ENCODE measurements at places on chromosomes 7 and 10. TPM values are rescaled to one million over a fixed set of nuclear protein-coding genes. Genes with fewer than 3 reads are reported as not detected.

GRCh38 chr7:130641497-130641896 lies 27.1 kb downstream of the COPG2 start:
- no peaks in the 10 kb centered on the region for H3K4me1 ChIP-seq
- no peak overlapping the region for H3K4me3 ChIP-seq
- H3K36me3 ChIP-seq: no peaks in the 10 kb centered on the region
- H3K27ac ChIP-seq: no peak overlapping the region
- no peaks in the 10 kb centered on the region for H3K27me3 ChIP-seq

DNA sequence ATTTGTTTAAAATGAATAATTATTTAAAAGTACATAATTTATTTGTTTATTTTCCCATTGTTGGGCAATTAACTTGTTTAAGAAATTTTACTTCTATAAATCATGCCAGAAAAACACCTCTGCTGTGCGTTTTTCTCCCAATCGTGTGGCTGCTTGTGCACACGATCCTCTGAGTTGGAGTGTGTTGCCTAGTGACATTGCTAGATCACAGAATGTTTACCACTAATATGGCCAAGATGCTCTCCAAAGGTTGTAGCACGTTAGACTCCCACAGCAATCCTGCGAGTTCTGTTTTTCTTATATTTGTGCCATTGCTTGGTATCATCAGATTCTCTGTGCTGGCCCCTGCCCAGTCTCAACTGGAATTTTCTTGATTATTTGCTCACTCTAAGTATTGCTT lies 207.1 kb upstream of the ADCY1 start:
- no peak for DNase-seq
- no peak overlapping the region for H3K27ac ChIP-seq
- no peaks in the 10 kb centered on the region for H3K4me1 ChIP-seq
- no peaks in the 10 kb centered on the region for H3K27me3 ChIP-seq
- no peak overlapping the region for H3K4me3 ChIP-seq

- no peak overlapping the region for H3K4me3 ChIP-seq
- no peaks in the 10 kb centered on the region for H3K4me1 ChIP-seq
- no peaks in the 10 kb centered on the region for H3K36me3 ChIP-seq
- H3K27me3 ChIP-seq: no peaks in the 10 kb centered on the region
Observed at GRCh38 chr7:137862358-137862757, 15.6 kb upstream of the DGKI start.

GRCh38 chr7:50481867-50482266 lies 31.7 kb upstream of the FIGNL1 start:
- H3K27me3 ChIP-seq: no peaks in the 10 kb centered on the region
- no peak for DNase-seq
- no peak overlapping the region for H3K4me3 ChIP-seq
- H3K27ac ChIP-seq: no peak overlapping the region

- H3K4me1 ChIP-seq: no peaks in the 10 kb centered on the region
- no peaks in the 10 kb centered on the region for H3K36me3 ChIP-seq
- H3K27ac ChIP-seq: no peak overlapping the region
- H3K27me3 ChIP-seq: no peaks in the 10 kb centered on the region
Observed at GRCh38 chr10:44460416-44460815, 75.5 kb upstream of the CXCL12 start.

- H3K27me3 ChIP-seq: no peaks in the 10 kb centered on the region
- no peak for DNase-seq
- no peak overlapping the region for H3K27ac ChIP-seq
- H3K4me1 ChIP-seq: no peaks in the 10 kb centered on the region
- no peaks in the 10 kb centered on the region for H3K36me3 ChIP-seq
Observed at GRCh38 chr10:60358282-60358681, 31.4 kb downstream of the ANK3 start.

- H3K36me3 ChIP-seq: no peaks in the 10 kb centered on the region
- H3K4me3 ChIP-seq: no peak overlapping the region
- no peaks in the 10 kb centered on the region for H3K4me1 ChIP-seq
- no peaks in the 10 kb centered on the region for H3K27me3 ChIP-seq
- no peak for DNase-seq
- H3K27ac ChIP-seq: no peak overlapping the region
Observed at GRCh38 chr7:105825371-105825770, 51.0 kb downstream of the ATXN7L1 start.

DNA sequence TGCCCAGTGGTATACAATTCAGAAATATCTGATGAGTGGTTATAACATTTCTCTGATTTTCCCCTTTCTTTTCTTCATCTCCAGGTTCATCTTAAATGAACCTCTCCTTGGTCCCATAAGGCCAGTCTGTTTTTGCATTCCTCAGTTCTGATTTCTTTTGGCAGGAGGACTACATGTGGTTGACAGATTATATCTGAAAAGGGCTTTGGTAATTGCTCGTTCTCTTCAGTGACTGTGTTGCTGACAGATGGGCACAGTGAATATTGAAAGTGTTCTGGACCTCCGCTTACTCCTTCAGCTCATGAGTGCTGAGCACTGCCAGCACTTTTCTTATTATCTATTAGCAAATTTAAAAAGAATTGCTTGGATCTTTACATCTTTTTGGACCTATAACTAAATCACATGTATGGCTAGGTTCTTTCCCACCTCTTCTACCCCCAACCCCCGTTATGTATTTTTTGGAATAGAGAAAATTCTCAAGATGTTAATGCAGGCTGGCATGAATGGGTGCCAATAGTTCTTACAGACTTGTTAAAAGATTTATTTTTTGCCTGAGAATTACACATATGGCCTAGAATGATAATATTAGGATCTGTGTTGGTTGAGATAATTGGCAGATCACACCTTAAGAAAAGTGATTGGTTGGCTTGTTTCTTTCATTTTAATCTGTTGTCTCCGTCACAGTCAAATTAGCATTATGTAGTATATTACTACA lies 323.0 kb downstream of the EXOC4 start:
- no peak for DNase-seq
- no peak overlapping the region for H3K27ac ChIP-seq
- H3K4me1 ChIP-seq: no peaks in the 10 kb centered on the region
- H3K4me3 ChIP-seq: no peak overlapping the region
- H3K36me3 ChIP-seq: no peaks in the 10 kb centered on the region
- H3K27me3 ChIP-seq: no peaks in the 10 kb centered on the region

GRCh38 chr7:82129091-82129490 lies 314.5 kb downstream of the CACNA2D1 start:
- H3K27ac ChIP-seq: no peak overlapping the region
- no peaks in the 10 kb centered on the region for H3K36me3 ChIP-seq
- H3K4me1 ChIP-seq: no peaks in the 10 kb centered on the region

DNA sequence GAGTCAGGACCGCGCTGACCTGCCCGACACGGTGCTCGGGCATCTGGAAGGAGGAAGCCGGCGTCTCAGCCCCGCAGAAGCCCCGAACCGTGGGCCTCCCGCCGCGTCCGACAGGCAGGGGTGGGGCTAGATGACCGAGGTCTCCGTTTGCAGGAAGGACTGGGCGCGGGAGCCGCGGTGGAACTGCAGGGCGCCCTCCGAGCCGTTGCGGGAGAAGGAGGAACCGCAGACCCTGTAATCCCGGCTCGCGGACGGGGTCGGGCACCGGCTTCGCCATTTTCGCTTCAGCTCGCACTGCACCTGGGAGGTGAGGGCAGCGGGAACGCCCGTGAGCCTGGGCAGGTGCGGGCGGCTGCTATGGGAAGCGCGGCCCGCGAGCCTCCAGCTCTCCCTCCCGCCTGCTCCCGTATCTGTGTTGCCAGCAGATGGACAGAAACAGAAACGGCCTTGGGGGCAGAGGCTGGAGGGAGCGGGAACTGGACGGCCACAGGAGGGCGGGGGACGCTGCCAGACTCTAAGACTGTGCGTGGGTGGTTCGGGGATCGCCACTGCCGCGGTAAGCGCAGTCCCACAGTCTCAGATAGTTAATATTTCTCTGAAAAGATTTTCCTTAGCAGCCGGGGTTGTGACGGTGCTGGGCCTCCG lies 114.1 kb downstream of the VIPR2 start:
- peak overlapping the region; percentile 61 for H3K4me3 ChIP-seq
- peak overlapping the region; percentile 69 for H3K27ac ChIP-seq
- H3K4me1 ChIP-seq: no peaks in the 10 kb centered on the region
- peak; percentile 40 for DNase-seq

GRCh38 chr10:93514521-93514920 lies 18.1 kb downstream of the CEP55 start:
- H3K4me1 ChIP-seq: no peaks in the 10 kb centered on the region
- H3K27ac ChIP-seq: no peak overlapping the region
- H3K4me3 ChIP-seq: no peak overlapping the region
- H3K27me3 ChIP-seq: no peaks in the 10 kb centered on the region
- H3K36me3 ChIP-seq: no peaks in the 10 kb centered on the region

GRCh38 chr7:54728411-54728810 lies 30.6 kb downstream of the SEC61G start:
- no peak overlapping the region for H3K4me3 ChIP-seq
- no peaks in the 10 kb centered on the region for H3K27me3 ChIP-seq
- H3K4me1 ChIP-seq: no peaks in the 10 kb centered on the region
- no peaks in the 10 kb centered on the region for H3K36me3 ChIP-seq
- no peak overlapping the region for H3K27ac ChIP-seq

- no peak overlapping the region for H3K27ac ChIP-seq
- no peaks in the 10 kb centered on the region for H3K36me3 ChIP-seq
- no peaks in the 10 kb centered on the region for H3K27me3 ChIP-seq
- no peak overlapping the region for H3K4me3 ChIP-seq
- no peak for DNase-seq
Observed at GRCh38 chr10:96252730-96253129, 18.6 kb downstream of the BLNK start.

PPP1R3A gene
- total RNA-seq: not detected

HOXA6 gene
- total RNA-seq: 7.9 TPM

PBLD gene
- 7.2 TPM for total RNA-seq

FUOM gene
- total RNA-seq: 13.8 TPM

LAMB4 gene
- 0.48 TPM for total RNA-seq

GNG11 gene
- total RNA-seq: 25.4 TPM

SYT15B gene
- 3.8 TPM for total RNA-seq

CHAT gene
- total RNA-seq: not detected

SLC35G1 gene
- total RNA-seq: 3.9 TPM

Data from breast epithelium (tissue), 4 donors.